ENCODE measurements at places on chromosomes 7 and 10. TPM values are rescaled to one million over a fixed set of nuclear protein-coding genes. Genes with fewer than 3 reads are reported as not detected.

SDHAF3 gene
- 45.3 TPM for total RNA-seq

BET1 gene
- 21.0 TPM for total RNA-seq

RASA4 gene
- total RNA-seq: 1.3 TPM

MYO1G gene
- total RNA-seq: 0.10 TPM

GRCh38 chr7:92685136-92686042 lies 95.2 kb upstream of the FAM133B start:
- DNase-seq: no peak

GRCh38 chr10:92891885-92892690 lies 43.8 kb downstream of the EXOC6 start:
- peak; percentile 93 for DNase-seq

DNA sequence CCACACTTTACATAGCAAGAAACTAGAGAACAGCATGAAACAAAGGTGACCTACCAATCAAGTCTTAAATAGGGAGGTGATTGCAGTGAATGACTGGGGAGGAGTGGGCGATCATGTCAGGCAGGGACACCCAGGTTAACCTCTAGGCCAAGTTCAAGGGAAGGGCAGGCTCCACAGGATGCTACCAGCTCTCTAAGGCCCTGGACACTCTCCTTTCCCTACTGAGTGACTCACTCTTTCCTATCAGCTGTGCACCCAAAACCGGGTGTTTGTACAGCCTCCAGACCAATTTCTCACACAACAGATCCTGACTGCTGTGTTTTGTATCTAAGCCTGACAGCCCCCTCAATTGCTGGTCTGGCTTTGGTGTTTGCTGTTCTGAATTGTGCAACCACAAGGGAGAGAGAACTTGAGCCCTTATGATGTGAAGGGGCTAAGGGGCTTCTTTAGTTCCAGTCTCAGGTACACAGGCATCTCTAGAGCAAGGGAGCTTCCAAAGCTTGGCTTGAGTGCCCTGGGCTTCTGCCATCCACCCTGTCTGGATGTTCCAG lies 107.8 kb downstream of the TBXAS1 start:
- peak; percentile 76 for DNase-seq

- DNase-seq: no peak
These were observed 105.7 kb downstream of the GRB10 start for GRCh38 chr7:50676740-50677637.

DNA sequence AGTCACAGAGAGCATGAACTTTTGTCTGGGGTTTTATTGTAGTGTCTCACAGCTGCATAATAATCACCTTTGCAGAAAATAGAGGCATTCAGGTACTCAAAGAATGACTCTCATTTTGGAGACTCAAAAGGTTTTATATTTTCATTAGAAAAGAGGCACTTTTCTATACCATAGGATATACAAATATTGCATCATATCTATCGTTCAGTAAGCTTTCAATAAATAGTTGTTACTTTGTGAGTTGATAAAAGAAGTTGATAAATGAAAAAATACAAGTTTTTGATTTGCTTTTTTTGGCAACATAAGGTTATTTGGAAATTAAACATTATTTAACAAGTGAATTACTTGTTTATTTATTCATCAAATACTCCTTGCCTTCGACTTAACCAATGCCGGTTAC lies 279.9 kb downstream of the ARL4A start:
- no peak for DNase-seq

DNA sequence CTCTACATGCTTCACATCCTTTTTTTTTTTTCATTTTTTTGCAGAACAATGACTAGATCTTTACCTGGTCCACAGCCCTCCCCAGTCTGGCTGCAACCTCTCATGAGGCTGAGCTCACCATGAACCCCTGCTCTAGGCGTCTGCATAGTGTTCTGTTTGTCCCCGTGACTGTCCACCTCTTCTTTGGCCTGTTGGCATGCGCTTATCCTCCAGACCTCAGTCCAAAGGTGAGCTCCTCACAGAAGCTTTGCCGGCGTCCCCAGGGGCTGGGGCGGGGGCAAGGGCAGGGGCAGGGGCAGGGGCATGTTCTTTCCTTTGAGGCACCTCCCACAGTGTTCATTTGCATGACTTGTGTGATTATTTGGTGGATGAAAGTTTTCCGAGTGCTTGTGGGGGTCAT lies 218.4 kb upstream of the ZNF32 start:
- DNase-seq: no peak

DNA sequence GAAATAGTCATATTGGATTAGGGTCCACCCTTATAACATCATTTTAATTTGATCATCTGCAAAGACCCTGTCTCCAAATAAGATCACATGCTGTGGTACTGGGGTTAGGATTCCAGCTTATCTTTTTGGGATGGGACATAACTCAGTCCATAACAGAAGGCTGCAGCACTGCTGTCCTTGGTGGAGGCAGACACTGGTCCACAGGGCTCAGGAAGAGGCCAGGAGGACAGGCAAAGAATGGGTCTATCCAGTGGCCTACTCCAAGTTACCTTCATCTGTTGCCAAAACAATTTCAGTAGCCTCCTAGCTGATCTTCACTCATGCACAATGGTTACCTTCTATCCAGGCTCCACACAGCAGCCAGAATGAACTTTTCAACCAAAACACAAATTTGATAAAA lies 387.0 kb downstream of the GRID1 start:
- DNase-seq: no peak

- DNase-seq: no peak
These were observed 171.9 kb upstream of the LRRN3 start for GRCh38 chr7:110918949-110919548.

GRCh38 chr10:112558476-112559142 lies 111.6 kb downstream of the VTI1A start:
- no peak for DNase-seq

- peak; percentile 90 for DNase-seq
These were observed 453.2 kb upstream of the GALNT17 start for GRCh38 chr7:70678621-70679251.

DNA sequence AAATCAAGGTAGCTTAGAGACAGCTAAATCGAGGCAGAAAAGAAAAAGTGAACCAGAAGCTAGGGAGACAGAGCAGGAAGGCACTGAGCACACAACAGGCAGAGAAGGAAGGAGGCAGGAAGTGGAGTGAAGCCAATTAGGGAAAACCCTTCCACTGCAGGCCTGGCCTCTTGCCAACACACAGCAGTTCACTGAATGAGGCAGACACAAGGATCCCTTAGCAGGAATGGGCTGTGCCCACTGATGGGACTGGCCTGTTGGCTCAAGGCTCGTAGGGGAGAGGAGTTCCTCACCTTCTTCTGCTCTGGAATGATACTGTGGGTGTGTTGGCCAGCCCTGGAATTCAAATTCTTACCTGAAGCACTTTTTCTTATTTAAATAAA lies 220.3 kb upstream of the STK17A start:
- peak; percentile 38 for DNase-seq

GRCh38 chr10:126042906-126043305 lies 146.5 kb downstream of the FANK1 start:
- no peak for DNase-seq

- DNase-seq: no peak
These were observed 122.6 kb downstream of the DOCK1 start for GRCh38 chr10:127027786-127028185.
